ENCODE measurements at places on chromosomes 4 and X. TPM values are rescaled to one million over a fixed set of nuclear protein-coding genes. Genes with fewer than 3 reads are reported as not detected.

The MAGEA9B gene
- total RNA-seq, result not detected

The CTAG1A gene
- not detected for total RNA-seq

The ARR3 gene
- total RNA-seq, result not detected

The ODAM gene
- total RNA-seq, result not detected

The PDK3 gene
- total RNA-seq, result 20.4 TPM

The RS1 gene
- total RNA-seq, result 0.17 TPM

The AWAT2 gene
- not detected for total RNA-seq

The EXOC1L gene
- total RNA-seq, result not detected

The C4orf51 gene
- not detected for total RNA-seq

The ARMCX2 gene
- total RNA-seq, result 32.5 TPM

The DAPP1 gene
- total RNA-seq, result 3.4 TPM

The SSX4B gene
- total RNA-seq, result not detected

The NLGN3 gene
- 0.15 TPM for total RNA-seq

The ZCCHC18 gene
- 13.9 TPM for total RNA-seq

The C4orf50 gene
- total RNA-seq, result not detected

The LINC00632 gene
- total RNA-seq, result under 0.01 TPM

The NLRP2B gene
- not detected for total RNA-seq

The CAMK2D gene
- total RNA-seq, result 43.6 TPM

The FAM133A gene
- total RNA-seq, result not detected

The CNKSR2 gene
- total RNA-seq, result 0.40 TPM

The EREG gene
- total RNA-seq, result 2.0 TPM

The FAM9B gene
- not detected for total RNA-seq

The KIT gene
- 0.10 TPM for total RNA-seq

The XAGE1B gene
- not detected for total RNA-seq

The SHROOM3 gene
- 66.6 TPM for total RNA-seq

The ZCCHC13 gene
- not detected for total RNA-seq

The RNF150 gene
- 15.5 TPM for total RNA-seq

The FREM3 gene
- total RNA-seq, result not detected

The CT45A1 gene
- total RNA-seq, result not detected

The STS gene
- 3.5 TPM for total RNA-seq

The MAGIX gene
- 8.5 TPM for total RNA-seq

The EPGN gene
- 5.3 TPM for total RNA-seq

The NAA11 gene
- not detected for total RNA-seq

The FRMPD3 gene
- 0.05 TPM for total RNA-seq

The RHOXF1 gene
- total RNA-seq, result not detected

The CYBB gene
- 0.17 TPM for total RNA-seq

The SMIM10L2A gene
- 1.9 TPM for total RNA-seq

The FGFR3 gene
- total RNA-seq, result 1.4 TPM

The CSAG3 gene
- total RNA-seq, result not detected

The HSD17B11 gene
- 31.6 TPM for total RNA-seq

The TET2 gene
- 18.8 TPM for total RNA-seq

The PSAPL1 gene
- not detected for total RNA-seq

The XK gene
- 0.30 TPM for total RNA-seq

The DCAF4L1 gene
- not detected for total RNA-seq

The BMP3 gene
- total RNA-seq, result under 0.01 TPM

The SSX1 gene
- not detected for total RNA-seq

The SGCB gene
- 38.9 TPM for total RNA-seq

The CFAP299 gene
- total RNA-seq, result 0.25 TPM

The GAGE1 gene
- not detected for total RNA-seq

The OGT gene
- total RNA-seq, result 81.3 TPM

The TGIF2LX gene
- not detected for total RNA-seq

The TEX13C gene
- total RNA-seq, result not detected

The TCEAL7 gene
- 8.2 TPM for total RNA-seq

The RASGEF1B gene
- 55.9 TPM for total RNA-seq

The GDPD2 gene
- total RNA-seq, result 0.05 TPM

The XAGE2 gene
- total RNA-seq, result not detected

The RIPPLY1 gene
- not detected for total RNA-seq

The TRAM1L1 gene
- total RNA-seq, result 5.2 TPM

The BCORL1 gene
- total RNA-seq, result 9.4 TPM

All from renal cortical epithelial cell (primary cell).